ENCODE measurements at places on chromosomes 7 and 10.

DNA sequence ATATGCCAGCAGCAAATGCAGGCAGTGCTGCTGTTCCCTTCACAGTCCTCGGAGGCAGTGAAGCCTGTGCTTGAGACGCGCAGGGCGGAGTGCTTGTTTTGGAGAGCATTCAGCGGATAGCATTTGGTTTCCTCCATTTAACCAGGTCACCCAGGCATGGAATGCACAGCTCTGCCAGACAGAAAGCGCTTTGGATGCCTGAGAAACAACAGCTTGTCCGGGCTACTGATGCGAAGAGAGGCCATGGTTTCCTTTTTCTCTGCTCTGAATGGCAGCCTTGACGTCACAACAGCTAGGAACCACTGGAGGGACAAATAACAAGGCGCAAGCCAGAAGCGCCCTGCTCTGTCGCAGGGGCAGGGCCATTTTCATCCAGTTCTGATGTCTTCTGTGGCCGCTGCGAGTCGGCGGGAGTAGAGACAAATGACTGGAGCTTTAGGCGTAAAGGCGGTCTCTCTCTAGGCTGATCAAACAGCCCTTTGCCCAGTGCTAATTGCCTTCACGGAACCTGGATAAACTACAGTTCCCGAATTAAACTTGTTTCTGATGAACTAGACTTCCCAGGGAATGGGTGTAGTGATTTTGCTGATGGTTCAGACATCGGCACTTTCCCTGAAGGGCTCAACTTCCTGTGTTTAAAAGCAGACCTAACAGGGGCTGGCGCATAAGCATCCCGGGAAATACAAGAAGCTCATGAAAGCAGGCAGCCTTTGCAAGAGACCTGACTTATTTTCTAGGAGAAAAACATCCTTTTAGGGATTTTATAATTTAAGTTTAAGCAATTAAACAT is 187.6 kb upstream of the KLF14 start:
- no peak for DNase-seq

- DNase-seq: no peak
Observed at GRCh38 chr7:699476-700170, 26.9 kb upstream of the DNAAF5 start.

DNA sequence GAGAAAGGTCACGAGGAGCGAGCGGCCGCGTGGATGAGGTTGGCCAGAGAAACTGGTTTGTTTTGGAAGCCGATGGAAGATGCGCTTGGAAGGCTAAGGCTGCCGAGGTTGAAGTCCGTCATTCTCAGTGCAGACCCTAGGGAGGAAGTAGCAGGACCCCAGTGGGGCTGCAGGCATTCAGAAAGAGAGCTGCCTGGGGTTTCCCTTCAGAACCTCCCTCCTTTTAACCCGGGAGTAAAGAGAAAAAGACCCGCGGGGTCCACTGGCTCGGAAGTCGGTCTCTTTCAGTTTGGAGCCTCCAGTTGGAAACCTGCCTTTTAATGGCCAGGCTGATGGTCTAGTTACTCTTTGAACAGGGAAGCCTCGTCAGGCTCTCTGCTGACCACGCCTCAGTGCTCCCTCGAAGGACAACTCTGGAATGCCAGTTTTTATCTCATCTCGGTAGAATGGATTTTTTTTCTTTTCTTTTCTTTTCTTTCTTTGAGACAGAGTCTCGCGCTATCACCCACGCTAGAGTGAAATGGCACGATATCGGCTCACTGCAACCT is 188.6 kb downstream of the CUX1 start:
- DNase-seq: no peak

- DNase-seq: no peak
Observed at GRCh38 chr10:103635580-103635979, 142.1 kb downstream of the NEURL1 start.

GRCh38 chr10:20287586-20287985 is 471.4 kb downstream of the PLXDC2 start:
- no peak for DNase-seq

GRCh38 chr7:78720066-78720465 is 733.4 kb downstream of the MAGI2 start:
- no peak for DNase-seq

GRCh38 chr7:99623091-99623693 is 6.4 kb downstream of the ZSCAN25 start:
- DNase-seq: no peak

GRCh38 chr7:47227762-47228177 is 354.1 kb downstream of the TNS3 start:
- no peak for DNase-seq

DNA sequence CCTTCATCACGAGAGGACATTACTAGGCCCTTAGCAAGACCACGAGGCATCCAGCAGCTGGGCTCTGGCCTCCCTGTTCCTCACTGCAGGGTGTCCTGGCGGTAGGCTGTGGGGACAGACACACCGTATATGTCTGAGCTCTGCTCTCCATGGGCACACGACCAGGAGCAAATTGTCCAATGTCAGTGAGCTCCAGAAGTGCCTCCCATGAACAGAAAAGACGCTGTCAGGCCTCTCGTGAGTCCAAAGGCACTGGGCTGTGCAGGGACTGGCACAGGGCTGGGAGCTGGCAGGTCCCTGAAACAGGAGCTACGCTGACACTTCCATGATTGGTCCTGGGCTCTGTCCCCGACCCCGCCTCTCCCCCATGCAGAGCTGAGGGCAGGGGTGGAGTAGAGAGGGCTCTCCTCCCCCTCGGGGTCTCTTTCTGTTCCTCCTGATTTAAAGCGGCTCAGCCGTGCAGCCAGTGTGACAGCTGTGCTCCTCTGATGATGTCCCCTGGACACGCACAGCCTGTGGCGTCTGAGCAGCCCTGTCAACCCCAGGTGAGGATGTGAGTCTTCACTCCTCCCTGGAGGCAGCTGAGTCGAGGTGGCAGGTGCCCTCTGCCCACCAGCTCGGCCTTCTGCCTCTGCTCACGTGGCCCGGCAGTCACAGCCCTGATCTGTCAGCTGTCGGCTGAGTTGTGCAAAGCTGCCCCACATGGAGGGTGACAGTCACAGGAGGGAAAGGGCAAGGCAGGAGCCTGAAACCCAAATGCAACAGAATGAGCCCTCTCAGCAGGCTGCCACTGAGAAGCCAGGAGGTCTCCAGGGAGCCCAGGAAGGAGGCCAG is 13.0 kb downstream of the ANTXRL start:
- no peak for DNase-seq

DNA sequence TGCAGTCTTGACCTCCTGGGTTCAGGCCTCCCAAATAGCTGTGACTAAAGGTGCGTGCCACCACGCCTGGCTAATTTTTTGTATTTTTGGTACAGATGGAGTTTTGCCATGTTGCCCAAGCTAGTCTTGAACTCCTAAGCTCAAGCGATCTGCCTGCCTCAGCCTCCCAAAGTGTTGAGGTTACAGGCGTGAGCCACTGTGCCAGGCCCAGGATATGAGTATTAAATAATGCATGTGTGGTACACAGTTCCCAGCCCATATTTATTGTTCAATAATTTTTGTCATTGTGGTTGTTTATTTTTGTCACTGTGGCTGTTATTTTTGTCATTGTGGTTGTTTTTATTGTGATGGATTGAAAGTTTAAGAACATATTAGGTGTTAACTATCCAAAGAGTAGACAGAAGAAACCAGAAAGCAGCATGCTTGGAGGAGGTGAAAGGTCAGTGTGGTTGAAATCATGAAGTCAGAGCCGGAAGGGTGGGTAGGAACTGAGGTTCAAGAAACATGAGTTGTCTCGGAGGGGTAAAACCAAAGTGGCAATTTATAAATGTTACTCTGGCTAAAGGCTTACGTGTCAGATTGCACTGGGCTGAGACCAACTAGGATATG is 45.0 kb downstream of the MRC1 start:
- DNase-seq: no peak

DNA sequence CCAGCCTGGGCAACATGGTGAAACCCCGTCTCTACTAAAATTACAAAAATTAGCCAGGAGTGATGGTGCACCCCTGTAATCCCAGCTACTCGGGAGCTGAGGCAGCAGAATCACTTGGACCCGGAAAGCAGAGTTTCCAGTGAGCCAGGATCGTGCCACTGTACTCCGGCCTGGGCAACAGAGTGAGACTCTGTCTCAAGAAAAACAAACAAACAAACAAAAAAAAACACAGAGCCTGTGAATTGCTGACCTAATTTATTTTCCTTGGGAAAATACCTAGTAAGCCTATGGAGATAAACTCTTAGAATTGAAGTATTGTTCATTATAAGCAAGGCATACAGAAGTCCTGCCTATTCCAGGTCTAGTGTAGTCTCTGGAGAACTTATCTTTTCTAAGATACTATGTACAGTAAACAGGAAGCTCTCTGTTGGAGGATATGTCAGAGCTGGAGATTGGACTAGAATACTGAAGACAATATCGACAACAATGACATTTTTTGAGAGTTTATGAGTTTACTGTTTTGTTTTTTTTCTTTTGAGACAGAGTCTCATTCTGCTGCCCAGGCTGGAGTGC is 14.9 kb downstream of the GTF2I start:
- no peak for DNase-seq

GRCh38 chr7:131219312-131220041 is 108.2 kb upstream of the MKLN1 start:
- no peak for DNase-seq

DNA sequence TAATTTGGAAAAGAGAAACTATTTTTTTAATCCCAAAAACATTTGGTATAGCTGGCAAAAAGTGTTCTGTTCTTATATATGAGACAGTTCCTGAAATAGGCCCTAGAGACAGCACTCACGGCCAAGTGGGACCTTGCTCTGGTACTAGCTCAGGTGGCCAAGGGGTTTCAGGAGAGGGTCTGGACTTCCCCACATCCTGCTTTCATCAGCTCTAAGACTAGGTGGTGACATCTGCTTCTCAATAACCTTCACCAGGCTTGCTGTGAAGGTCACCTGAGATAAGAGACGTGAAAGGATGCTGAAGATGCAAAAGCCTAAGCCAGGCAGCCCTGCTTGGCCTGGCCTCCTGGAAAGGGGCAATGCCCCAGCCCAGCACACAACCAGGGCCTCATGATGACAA is 40.6 kb downstream of the RBM28 start:
- no peak for DNase-seq

DNA sequence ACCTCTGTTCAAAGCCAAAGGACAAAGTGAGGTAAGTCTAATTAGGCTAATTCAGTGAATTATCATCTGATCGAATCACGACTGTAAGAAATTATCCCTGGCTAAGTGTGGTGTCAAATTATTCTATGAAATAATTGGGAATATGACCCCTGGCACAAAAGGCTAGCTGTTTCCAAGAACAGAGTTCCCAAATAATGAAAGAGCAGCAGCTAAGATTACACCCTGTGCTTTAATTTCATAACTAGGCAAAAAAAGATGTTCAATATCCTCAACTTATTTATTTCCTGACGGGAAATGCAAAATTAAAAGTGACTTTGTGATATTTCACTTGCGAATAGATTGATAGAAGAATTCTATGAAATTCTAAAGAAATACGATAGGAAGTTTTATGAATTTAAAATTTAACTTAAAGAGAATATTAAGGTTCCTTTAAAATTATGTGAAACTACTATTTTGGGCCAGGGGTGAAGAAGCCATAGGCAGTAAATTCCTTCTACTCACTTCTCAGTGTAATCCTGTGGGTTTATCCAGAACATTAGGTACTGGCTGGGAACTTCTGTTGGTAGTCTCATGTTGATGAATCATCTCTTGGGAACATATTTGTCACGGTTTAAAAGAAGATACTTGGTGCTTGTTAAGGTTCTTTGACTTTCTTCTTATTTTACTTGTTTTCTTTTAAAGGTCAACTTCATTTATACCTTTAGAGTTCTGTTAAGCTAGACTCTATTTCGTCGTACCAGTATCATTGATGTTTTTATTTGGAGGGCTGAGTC is 148.5 kb downstream of the POLR1F start:
- no peak for DNase-seq

- DNase-seq: no peak
Observed at GRCh38 chr10:97721871-97722780, 8.6 kb downstream of the MARVELD1 start.
